ENCODE measurements at places on chromosomes 6 and 20. TPM values are rescaled to one million over a fixed set of nuclear protein-coding genes. Genes with fewer than 3 reads are reported as not detected.

- DNase-seq, result no peak
These were observed 61.3 kb downstream of the PTPN1 start for GRCh38 chr20:50571466-50571865.

- DNase-seq, result no peak
These were observed 19.2 kb upstream of the KIAA1586 start for GRCh38 chr6:57027301-57027700.

DNA sequence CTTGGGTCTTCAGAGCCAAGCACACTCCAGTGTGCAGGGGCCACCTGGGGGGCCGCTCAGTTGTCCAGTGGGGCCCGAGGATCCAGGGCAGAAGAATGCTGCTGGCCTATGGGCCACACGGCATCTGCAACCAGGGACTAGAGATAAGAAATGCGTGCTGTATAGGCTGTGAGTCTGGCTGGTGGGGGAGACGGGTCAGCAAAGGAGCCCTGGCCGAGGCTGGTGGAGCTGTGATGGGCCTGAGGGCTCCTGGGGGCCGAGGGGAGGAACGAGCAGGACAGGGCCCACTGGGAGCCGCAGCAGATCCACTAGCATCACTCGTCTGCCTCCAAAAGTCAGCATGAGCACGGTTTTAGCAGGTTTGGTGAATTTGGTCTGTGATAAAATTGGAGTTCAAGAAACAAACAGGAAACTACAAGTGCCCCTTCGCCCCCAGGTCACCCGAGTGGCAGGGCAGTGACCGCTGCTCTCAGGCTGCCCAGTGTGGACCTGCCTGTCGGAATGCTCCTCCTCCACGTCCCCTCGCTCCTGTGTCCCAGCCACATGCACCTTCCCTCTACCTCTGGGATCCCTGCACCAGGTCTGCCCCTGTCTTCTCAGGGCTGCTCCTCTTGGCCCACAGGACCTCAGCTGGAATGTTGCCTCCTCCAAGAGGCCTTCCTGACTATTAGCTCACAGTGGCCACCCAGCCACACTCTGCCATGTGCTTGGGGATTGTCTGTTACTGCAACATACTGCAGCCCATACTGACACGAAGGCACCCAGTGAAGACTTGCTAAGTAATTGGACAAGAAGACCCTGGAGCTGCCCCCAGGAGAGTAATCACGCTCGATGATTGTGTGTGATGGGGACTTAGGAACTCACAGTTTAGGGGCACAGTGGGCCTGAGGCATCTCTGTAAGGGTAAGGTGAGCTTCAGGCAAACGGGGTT is 10.9 kb downstream of the ACSS1 start:
- no peak for DNase-seq

DNA sequence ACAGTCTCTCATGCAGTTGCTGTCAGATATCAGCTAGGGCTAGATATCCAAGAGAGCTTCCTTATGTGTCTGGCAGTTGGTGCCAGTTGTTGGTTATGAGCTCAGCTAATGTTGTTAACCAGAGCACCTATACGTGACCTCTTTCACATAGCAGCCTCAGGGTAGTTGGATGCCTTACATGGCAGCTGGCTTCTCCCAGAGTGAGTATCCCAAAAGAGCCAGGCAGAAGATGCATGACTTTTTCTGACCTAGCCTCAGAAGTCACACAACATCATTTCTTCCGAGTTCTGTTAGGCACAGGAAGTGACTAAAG is 175.7 kb downstream of the VEGFA start:
- DNase-seq, result no peak

- DNase-seq, result peak; percentile 34
These were observed 97.2 kb downstream of the SPTLC3 start for GRCh38 chr20:13105864-13106457.

ELOVL4 gene
- 0.11 TPM for total RNA-seq

BFSP1 gene
- total RNA-seq, result not detected

- no peak for DNase-seq
These were observed 152.9 kb downstream of the PAK5 start for GRCh38 chr20:9686001-9686400.

- no peak for DNase-seq
These were observed 4.1 kb upstream of the NOL4L start for GRCh38 chr20:32589256-32589655.

SLC22A7 gene
- not detected for total RNA-seq

DNA sequence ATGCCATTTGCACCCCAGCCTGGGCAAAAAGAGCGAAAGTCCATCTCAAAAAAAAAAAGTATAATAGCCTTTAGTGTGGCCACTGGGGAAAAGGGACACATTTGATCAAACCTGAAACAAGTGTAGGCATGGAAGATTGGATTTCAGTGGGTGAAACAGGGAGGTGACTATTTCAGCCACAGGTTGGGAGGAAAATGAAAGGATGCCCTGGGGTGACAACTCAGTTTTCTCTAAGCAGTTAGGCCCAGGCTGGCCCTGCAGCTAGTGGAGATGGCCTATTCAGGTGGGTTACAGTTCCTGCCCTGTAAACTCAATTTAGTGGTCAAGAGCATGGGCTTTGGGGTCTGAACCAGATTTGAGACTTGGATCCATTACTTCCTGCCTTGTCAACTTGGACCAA is 36.4 kb downstream of the SPATA2 start:
- no peak for DNase-seq

PPP1R14C gene
- not detected for total RNA-seq
